ENCODE measurements at places on chromosomes 4 and X.

- no peaks in the 10 kb centered on the region for H3K36me3 ChIP-seq
- H3K27ac ChIP-seq = no peak overlapping the region
- no peak overlapping the region for H3K4me3 ChIP-seq
- H3K27me3 ChIP-seq = no peaks in the 10 kb centered on the region
- H3K4me1 ChIP-seq = no peaks in the 10 kb centered on the region
Measured at GRCh38 chr4:6047130-6047673, 29.0 kb upstream of the C4orf50 start.

DNA sequence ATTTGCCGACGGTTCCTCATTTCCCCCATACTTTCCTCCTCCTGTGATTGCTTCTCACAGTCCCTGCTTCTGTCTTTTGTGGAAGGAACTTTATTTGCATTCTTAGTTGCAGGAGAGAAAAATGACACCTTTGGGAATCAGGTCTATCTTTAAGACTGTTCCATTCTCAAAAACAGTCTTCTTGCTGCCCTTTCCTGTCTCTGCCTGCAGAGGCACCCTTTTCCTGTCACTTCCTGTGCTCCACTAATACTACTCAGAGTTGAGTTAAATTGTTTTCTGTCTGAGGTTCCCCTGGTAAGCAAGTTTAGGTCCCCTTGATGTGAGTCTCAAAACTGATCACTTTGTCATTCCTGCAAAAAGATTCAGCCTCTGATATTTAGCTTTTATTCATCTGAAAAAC is 208.8 kb upstream of the CLNK start:
- H3K4me3 ChIP-seq = no peak overlapping the region
- no peak overlapping the region for H3K27ac ChIP-seq
- no peaks in the 10 kb centered on the region for H3K36me3 ChIP-seq
- no peak for DNase-seq
- no peaks in the 10 kb centered on the region for H3K27me3 ChIP-seq

DNA sequence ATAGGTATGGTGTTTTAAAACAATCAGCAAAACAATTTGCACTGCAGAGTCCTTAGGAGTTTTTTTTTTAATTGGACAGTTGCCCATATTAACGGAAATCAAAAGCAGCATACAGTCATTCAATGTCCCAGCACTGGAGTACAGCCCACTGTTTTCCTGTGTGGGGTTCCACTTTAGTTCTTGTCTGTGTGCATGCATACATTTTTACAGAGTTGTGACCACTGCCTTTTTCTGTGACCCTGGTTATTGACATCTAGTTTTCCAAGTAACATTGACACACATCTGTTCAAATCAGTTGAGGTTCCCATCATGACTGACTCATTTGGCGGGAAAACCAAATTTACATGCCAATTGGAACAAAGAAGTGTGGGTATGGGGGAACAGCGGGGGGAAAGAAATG is 83.3 kb downstream of the HPRT1 start:
- peaks cover 36% of the 10 kb centered on the region for H3K27me3 ChIP-seq
- H3K36me3 ChIP-seq = no peaks in the 10 kb centered on the region
- H3K4me1 ChIP-seq = peaks cover 17% of the 10 kb centered on the region
- no peak overlapping the region for H3K27ac ChIP-seq

GRCh38 chrX:49809891-49810632 is 19.0 kb upstream of the PAGE4 start:
- no peaks in the 10 kb centered on the region for H3K36me3 ChIP-seq
- DNase-seq = no peak
- no peak overlapping the region for H3K27ac ChIP-seq
- H3K4me3 ChIP-seq = no peak overlapping the region
- H3K4me1 ChIP-seq = no peaks in the 10 kb centered on the region

GRCh38 chrX:37047776-37048175 is 39.6 kb downstream of the FAM47C start:
- no peaks in the 10 kb centered on the region for H3K36me3 ChIP-seq
- DNase-seq = no peak
- no peak overlapping the region for H3K4me3 ChIP-seq
- no peaks in the 10 kb centered on the region for H3K27me3 ChIP-seq
- no peak overlapping the region for H3K27ac ChIP-seq
